Stimulated activated CD4-positive, alpha-beta T cell treated with anti-CD3 and anti-CD28 coated beads, Interleukin-1b, Interleukin-23, amount 100 ng/mL, for 24 hours (primary cell): ENCODE measurements at places on chromosomes 7 and 10.

GRCh38 chr10:1230592-1231275 is 174.5 kb downstream of the WDR37 start:
- DNase-seq, result no peak

DNA sequence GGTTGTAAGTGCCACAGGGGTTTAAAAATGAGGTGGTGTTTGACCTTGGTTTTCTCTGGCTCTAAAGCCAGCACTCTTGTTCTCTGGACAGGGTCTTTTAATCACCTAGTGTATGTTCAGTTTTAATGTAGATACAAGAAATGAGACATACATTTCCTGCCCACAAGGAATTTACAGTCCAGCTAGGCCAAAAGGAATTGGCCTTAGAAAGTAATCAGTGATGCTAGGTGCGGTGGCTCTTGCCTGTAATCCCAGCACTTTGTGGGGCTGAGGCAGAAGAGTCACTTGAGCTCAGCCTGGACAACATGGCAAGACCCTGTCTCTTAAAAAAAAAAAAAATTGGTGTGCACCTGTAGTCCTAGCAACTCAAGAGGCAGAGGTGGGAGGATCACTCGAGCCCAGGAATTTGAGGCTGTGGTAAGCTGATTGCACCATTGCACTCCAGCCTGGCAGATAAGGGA is 100.2 kb downstream of the LRMDA start:
- DNase-seq, result no peak

DNA sequence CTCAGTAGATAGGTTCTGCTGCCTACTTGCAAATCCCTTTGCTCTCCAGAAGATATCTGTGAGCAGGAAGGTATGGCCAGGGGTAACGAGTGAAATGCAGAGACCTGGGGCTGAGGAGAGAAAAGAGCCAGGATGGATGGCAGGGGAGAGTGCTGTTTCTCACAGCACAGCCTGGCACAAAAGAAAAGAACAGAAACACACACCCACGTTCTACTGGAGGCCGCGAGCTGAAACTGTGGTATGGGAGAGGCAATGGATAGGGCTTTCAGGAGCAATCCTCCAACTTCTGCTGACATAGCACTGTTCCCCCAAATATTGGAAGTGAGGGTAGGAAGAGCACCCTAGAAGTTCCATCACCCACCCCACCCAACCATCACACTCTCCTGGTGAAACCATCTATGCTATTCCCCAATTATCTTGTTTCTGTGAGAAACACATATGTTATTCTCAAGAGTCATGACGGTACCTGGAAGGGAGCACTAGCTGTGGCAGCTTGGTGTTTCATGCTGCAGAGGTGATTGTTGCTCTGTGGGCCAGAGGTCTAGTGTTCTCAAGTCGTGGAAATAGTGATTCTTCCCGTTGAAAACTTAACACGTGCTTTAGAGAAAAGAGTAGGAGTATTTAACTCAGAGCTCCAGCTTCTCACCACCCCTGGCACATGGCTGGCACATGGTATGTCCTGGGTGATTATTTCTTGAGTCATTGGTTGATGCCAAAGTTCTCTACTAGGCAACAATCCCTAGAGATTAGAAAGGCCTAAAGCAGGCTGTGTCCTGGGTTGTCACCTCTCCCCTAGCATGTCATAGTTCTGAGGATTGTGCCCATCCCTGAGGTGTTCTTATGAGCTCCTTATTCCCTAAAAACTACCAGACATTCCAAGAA is 198.3 kb downstream of the PLXNA4 start:
- no peak for DNase-seq

DNA sequence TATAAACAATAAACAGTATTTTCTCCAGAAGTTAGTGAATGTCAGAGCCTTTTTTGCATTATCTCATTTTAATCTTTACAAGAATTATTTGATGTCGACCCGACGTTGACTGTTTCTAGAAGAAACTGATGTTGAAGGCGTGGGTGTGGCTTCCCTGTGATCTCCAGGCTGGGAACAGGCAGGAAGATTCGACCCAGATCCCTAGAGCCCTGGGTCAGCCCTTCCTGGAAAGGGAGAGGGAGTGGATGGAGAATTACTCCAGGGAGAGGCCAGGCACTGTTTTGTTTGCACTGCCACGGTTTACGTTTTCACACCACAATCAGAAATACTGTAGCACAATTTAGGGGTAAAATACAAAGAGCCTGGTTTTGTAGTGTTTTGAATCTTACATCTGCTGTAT is 133.1 kb downstream of the ADARB2 start:
- DNase-seq, result no peak

- DNase-seq, result no peak
Measured at GRCh38 chr7:26525398-26526264, 234.0 kb downstream of the SNX10 start.

DNA sequence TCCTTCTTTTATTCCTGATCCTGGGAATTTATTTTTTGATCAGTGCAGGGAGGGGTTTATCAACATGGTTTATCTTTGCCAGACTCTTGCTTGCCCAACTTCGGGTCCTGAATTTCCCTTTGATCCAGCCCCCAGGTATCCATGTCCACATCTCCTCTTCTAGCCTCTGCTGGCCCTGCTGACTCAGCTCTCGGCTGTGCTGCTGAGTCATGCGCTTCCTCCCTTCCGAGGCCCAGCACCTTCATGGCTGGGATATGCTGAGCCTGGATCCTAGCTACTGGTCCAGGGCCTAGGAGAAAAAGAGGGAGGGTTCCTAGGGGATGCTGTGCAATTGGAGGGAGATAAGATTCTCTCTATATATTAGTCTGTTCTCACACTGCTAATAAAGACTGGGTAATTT is 380.7 kb upstream of the SHH start:
- DNase-seq, result no peak

DNA sequence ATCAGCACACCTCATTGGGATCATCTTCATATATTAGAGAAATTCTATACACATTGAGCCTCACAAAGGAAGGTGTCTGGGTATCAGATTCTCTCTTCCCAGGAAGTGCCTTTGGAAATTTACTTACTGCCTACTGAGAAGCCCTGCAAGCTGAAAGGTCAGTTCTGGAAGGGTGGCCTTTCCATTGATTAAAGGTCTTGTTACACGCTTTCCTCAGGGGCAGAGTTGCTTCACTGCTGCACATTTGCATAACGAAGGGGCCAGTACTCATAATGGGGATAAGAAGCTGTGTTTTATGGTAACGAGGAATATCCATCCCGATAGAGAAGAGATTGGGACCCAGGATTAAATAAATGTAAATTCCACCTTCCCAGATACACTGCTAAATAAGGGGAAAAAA is 19.4 kb upstream of the IL15RA start:
- no peak for DNase-seq

DNA sequence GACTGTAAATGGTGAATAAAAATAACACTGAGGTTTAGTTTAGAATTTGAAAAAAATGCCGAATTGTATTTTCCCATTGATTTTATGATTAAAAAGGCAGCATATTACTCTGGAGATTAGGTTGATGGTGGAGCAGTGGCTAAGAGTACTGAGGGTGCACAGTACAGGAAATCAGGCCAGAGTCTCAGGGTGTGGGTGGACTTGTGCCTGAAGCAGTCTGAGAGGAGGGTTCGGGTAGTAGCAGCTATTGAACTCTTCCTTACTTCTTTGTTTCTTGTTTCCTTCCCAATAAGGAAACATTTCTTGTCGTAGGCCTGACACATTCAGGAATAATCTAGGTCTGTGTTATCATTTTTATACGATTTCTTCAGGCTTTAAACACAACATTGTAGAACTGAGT is 319.0 kb upstream of the MBL2 start:
- DNase-seq, result no peak

DNA sequence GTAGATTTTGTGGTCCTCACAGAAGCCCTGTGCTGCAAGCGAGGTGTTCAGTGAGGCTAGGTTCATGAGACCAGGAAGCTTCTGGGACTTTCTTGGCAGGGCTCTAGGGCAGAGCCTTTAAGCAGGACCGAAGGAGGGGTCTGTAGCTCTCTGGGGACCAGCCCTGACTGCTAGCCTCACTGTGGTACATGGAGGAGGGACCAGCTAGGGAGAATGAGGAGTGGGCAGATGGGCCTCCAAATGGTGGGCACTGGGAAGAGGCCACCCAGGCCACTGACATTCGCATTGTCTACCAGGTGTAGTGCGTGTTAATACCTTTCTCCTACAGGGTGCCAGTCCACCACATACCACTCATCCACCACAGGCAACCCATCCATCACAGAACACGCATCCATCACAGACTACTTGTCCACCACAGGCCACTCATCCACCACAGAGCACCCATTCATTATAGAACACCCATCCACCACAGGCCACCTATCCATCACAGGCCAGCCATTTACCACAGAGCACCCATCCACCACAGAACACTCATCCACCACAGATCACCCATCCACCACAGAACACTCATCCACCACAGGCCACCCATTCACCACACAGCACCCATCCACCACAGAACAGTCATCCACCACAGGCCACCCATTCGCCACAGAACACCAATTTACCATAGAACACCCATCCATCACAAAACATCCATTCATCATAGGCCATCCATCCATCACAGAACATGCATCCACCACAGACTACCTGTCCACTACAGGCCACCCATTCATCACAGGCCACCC is 31.6 kb upstream of the ZNF488 start:
- no peak for DNase-seq

- no peak for DNase-seq
Measured at GRCh38 chr10:35331894-35332640, 4.2 kb upstream of the CCNY start.

DNA sequence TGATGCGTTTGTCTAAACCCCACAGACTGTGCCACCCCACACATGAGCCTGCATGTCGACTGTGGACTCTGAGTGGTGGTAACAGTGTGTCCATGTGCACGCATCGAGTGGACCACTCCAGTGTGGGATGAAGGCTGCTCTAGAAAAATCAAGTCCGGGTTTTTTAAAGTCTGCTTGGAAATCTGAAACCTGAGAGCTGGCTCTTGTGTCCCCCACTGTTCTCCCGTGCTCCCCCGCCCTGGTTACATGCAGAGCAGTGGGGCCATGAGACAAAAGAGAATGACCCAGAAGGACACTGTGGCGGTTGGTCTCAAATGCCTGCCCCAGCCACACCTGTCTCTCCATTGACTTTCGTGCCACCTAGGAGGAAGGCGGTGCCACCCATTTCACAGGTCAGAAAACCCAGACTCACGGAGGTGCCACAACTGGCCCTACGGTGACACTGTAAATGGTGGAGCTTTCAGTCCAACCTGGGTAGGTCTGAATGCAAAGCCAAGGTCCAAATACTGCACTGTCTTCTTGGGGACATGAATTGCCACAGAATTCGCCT is 27.3 kb upstream of the PWWP2B start:
- no peak for DNase-seq

- DNase-seq, result no peak
Measured at GRCh38 chr10:34290412-34291081, 524.5 kb downstream of the PARD3 start.

DNA sequence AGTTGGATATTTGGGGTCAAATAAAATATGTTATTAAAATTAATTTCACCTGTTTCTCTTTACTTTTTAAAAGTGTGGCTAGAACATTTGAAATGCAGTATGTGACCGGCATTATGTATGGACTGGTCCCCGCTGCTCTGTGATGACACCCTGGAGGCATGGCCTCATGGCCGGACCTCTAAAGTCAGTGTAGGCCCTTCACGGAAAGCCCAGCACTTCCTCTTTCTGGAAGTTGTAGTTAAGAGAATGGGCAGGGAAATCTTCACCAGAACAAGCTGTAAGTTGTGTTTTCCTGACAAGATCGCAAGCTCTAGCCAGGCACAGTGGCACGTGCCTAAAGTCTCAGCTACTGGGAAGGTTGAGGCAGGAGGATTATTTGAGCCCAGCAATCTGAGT is 38.3 kb upstream of the SRGN start:
- no peak for DNase-seq

DNA sequence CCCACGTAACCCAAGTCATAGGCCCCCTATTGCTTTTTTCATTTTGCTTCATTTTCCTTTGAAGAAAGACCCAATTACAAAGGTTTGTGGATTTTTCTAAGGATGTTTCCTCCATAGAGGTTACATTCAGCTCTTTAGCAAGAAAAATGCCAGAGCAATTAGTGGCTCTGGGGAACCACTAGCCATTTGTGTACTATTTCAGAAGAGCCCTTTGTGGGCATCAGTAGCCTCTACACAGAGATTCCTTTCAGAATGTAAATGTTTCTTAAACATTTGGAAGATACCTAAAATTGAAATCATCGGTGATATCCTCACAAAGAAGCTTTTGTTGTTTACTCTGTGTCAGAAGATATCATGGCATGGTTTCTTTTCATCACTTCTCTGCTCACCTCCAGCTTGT is 291.0 kb upstream of the KMT2E start:
- no peak for DNase-seq

- DNase-seq, result no peak
Measured at GRCh38 chr7:64871761-64872160, 31.3 kb upstream of the ZNF273 start.

DNA sequence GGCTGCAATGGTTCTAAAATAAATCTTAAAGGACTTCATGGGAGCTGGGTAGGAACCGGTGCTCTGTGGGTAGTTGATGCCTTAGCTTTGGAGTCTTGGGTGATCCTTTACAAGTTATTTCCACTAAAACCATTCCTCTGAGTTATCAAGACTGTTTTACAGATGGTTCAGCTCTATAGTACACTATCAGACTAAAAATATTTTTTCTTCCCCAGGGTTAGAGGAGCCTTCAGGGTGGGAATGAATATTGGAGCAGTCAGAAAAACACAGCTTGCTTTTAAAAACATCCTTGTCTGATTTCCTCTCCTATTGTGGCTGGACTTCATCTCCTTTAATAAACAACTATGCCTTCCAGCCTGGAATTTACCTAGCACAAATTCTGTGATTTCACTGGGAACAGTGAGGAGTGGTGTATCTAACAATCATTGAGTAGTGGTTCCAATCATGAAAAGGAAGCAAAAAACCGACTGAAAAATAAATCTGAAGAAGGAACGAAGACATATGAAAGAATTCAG is 102.6 kb upstream of the AFAP1L2 start:
- DNase-seq, result no peak

- DNase-seq, result no peak
Measured at GRCh38 chr10:122276611-122277208, 5.6 kb downstream of the BTBD16 start.

DNA sequence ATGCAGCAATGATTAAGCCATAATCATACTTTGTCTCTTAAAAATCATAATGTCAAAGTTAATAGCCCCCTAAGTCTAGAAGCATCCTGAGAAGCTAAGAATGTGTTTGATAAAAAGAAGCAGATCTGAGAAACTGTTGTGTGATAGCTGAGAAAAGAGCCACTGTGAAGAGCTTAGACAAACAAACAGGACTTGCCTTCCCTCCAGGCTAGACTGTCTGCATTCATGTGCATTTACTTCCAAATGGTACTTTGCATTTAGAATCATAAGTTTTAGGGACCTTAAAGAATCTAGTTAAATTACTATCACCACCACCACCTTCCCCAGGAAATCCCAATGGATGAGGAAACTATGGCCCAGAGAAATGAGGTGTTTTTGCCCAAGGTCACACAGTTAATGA is 62.7 kb upstream of the NFKB2 start:
- DNase-seq, result no peak

GRCh38 chr10:77045085-77045484 is 592.5 kb downstream of the KCNMA1 start:
- no peak for DNase-seq

- DNase-seq, result no peak
Measured at GRCh38 chr7:37255327-37255944, 193.2 kb downstream of the ELMO1 start.
